ENCODE measurements at places on chromosomes 11 and 22.

- DNase-seq, result no peak
Observed at GRCh38 chr11:60348116-60348515, 21.1 kb downstream of the MS4A6E start.

DNA sequence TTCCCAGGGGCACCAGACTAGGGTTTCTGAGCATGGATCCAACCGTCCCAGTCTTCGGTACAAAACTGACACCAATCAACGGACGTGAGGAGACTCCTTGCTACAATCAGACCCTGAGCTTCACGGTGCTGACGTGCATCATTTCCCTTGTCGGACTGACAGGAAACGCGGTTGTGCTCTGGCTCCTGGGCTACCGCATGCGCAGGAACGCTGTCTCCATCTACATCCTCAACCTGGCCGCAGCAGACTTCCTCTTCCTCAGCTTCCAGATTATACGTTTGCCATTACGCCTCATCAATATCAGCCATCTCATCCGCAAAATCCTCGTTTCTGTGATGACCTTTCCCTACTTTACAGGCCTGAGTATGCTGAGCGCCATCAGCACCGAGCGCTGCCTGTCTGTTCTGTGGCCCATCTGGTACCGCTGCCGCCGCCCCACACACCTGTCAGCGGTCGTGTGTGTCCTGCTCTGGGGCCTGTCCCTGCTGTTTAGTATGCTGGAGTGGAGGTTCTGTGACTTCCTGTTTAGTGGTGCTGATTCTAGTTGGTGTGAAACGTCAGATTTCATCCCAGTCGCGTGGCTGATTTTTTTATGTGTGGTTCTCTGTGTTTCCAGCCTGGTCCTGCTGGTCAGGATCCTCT is 709 bp downstream of the MRGPRX4 start:
- DNase-seq, result no peak

DNA sequence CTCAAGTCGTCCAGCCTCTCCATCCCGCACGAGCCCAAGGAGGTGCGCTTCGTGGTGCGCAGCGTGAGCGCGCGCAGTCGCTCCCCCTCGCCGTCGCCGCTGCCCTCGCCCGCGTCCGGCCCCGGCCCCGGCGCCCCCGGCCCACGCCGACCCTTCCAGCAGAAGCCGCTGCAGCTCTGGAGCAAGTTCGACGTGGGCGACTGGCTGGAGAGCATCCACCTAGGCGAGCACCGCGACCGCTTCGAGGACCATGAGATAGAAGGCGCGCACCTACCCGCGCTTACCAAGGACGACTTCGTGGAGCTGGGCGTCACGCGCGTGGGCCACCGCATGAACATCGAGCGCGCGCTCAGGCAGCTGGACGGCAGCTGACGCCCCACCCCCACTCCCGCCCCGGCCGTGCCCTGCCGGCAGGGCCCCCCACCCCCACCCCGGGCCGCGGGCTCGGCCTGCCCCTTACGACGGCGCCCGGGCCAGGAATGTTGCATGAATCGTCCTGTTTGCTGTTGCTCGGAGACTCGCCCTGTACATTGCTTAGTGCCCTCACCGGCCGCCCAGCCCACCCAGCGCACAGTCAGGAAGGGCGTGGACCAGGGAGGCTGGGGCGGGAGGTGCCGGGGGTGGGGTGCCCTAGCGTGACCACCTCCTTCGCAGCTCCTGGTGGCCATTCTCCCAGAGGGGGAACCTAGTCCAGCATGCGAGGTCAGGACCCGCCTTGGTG is 6.9 kb upstream of the ACR start:
- no peak for DNase-seq

DNA sequence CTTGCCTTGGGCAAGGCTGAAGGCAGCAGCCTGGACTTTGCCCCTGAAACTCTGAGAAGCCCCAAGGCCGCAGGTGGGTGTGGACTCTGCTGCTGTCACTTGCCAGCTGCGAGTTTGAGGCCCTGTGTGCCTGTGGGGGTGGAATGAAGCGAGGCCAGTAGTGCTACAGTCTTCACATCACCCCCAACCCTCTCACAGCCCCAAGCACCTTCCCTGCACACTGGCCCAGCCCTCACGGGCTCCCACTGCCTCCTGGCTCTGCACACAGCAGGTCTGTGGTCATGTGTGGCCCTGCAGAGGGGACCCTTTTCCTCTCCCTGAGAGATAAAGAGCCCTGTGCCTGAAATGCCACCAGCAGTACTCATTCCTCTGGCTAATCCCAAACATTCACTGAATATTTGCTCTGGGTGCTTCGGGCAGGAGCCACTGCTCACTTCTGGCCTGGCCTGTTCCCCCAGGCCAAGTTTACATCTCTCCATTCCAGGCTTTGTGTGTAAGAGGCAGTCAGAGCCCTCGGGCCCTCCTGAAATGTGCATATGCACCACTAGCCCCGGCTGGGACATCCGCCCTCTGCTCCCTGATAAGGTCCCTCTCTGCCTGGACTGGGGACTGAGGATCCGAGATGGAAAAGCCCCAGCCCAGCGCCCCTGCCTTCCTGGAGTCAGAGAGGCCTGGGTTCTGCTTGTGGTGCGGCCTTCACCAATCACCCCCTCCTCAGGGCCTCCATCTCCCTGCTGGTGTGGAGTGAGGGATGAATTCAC is 17.7 kb downstream of the MGAT3 start:
- DNase-seq, result no peak

- no peak for DNase-seq
Observed at GRCh38 chr11:72058416-72059034, 21.8 kb downstream of the NUMA1 start.

DNA sequence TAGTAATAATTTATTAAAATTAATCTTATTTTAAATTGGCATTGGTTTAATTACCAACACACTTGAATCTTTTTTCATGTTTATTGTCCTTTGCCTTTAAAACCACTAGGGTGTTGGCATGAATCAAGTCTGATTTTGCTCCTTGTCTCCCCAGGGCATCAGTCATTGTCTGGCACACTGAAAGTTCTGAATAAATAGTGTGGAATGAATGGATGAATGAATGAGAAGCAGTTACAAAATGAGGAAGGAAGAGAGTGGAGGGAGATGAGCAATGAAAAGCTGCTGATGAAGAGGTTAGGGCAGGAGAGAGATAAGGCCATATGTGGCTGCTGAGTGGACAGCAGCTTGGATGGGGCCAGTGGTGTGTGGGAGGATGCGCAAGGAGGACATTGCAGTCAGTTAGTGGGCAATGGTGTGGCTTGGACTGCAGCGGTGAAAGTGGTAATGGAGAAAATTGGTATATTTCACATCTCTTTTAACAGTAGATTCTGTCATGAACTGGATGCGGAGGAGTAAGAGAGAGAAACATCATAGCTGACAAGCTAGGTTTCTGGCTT is 132.0 kb downstream of the SPON1 start:
- no peak for DNase-seq

DNA sequence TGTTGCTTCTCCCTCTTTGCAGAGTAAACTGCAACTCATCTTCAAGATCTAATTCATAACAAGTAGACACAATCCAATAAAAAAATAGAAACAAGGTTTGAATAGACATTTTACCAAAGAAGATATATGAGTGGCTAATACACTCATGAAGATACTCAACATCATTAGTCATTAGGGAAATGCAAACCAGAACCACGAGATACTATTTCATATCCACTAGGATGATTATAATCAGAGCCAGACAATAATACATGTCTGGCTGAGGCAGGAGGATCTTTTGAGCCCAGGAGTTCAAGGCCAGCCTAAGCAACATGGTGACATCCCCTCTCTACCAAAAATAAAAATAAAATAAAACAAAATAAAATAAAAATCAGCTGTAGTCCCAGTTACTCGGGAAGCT is 85.0 kb downstream of the ATG16L2 start:
- no peak for DNase-seq

- DNase-seq, result no peak
Observed at GRCh38 chr11:79940974-79941735, 500.3 kb upstream of the TENM4 start.

DNA sequence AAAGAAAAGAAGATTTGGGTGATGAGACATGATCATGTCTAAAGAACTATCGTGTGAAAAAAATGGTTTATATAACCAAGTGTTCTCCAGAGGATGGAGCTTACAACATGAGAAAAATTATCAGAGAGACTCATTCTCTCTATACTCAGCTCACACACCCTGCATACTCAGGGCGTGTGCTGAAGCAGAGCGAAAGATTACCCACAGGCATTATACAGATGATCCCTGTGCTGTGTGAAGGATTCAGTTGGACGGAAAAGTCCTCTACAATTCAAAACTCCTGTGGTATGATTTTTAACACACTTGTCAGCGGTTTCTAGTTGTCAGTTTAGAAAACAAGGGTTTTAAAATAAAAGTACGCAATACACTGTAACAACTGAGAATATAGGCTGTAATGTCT is 267.3 kb downstream of the DLG2 start:
- no peak for DNase-seq

GRCh38 chr11:12182676-12183541 is 72.5 kb downstream of the MICAL2 start:
- no peak for DNase-seq

GRCh38 chr11:63985812-63986155 is 454 bp upstream of the OTUB1 start:
- peak; percentile 38 for DNase-seq

DNA sequence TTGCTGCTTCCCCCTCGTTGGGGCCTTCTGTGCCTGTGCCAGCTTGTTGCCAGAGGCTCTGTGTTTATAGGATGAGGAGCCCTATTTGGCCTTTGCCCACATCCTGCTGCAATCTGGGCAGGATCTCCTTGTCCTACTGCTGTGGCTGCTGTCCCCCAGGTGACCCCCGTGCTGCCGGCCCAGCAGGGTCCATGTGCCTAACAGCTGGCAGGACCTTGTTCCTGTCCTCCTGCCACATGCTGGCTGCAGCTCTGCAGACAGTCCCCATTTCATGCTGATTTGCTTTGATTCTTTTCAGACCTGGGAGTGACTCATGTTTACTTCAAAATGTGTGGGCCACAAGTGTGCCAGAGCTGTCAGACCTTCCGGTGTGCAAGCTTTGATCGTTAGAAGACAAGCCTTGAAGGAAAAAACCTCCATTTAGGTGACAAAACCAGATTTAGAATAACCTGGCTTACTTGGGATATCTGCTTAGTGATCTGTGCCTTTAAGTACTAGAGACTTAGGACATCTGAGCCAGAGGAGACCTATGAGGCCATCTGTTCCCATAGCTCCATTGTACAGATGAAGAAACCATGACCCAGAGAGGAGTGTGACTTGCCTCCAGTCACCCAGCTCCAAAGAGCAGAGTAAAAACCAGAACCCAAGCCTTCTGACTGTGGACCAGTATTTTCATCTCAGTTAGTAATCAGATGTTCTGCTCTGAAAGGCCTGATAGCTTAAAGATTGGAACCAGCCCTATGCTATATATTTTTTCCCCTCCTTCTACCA is 11.1 kb downstream of the NAV2 start:
- DNase-seq, result peak; percentile 23

DNA sequence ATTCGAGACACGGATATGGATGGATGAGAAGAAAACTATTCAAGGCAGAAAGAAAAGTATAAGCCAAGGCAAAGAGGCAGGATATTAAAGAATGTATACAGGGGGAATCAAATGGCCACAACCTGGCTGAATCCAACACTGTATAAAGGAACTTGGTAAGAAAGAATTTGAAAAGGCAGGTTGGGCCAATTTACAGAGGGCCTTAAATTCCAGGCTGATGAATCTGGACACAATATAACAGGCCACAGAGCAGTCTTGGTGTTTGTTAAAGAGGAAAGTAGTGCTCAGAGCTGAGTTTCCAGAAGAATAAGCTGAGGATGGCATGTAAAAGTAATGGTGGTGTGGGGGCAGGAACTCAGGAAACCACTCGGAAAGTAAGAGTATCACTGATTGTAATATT is 72.3 kb upstream of the POU2AF2 start:
- DNase-seq, result no peak

- peak; percentile 35 for DNase-seq
Observed at GRCh38 chr22:36757668-36758211, 18.2 kb downstream of the IFT27 start.

DNA sequence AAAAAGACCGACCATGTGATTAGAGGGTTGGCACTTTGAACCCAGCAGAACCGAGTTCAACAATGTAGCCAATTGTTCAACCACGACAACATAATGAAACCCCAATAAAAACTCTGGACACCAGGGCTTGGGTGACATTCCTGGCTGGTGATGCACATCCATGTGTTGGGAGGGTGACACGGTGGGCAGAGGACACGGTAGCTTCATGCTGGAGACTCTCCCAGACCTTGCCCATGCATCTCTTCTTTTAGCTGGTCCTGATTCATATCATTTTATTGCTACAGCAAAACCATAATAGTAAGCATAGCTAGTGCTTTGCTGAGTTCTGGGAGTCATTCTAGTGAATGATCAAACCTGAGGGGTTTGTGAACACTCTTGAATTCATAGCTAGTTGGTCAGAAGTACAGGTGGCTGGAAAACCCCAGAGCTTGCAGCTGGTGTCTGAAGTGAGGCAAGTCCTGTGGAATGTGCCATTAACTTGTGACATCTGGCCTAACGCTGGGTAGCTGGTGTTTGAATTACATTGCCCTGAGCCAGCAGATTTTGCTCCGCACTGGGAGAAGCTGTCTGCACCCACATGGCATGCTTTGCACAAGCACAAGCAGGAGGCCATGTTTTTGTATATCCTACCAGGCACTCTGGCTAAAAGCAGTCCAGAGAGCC is 14.0 kb downstream of the RPUSD4 start:
- DNase-seq, result no peak

DNA sequence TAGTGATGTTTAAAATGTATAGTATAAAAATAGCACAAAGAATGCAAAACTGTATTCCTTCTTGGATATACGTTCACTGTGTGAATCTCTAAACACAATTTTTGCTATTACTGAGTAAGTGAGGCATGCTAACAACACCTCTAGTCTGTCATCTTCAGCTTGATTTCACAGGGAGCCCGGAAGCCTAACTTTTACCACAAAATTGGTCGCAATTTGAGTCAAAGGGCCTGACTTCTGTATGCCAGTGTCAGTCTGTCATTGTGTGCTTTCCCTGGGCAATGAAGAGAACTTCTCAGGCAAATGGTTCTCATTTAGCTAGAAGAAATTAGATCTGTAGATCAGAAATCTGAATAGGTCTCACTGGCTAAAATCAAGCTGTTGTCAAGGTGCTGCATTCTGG is 1059.5 kb downstream of the FAM181B start:
- DNase-seq, result no peak

- DNase-seq, result no peak
Observed at GRCh38 chr11:30487200-30487898, 98.8 kb downstream of the MPPED2 start.

DNA sequence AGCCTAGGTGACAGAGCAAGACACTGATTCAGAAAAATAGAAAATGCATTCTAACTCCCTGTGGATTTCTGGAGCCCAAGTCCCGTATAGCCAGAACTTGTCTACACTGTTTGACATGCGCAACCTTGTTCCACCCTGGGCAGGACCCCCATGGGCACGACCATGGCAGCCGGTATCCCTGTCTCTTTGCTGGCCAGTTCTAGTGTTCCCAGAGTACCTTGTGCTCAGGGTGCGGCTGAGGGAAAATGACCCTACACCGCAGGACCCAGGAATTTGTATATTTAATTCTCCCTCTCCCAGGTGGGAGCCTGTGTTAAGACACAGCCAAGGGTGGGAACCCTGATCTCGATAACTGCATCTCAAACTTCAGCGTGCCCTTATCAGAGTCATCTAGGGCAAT is 36.7 kb upstream of the RIC3 start:
- DNase-seq, result no peak

DNA sequence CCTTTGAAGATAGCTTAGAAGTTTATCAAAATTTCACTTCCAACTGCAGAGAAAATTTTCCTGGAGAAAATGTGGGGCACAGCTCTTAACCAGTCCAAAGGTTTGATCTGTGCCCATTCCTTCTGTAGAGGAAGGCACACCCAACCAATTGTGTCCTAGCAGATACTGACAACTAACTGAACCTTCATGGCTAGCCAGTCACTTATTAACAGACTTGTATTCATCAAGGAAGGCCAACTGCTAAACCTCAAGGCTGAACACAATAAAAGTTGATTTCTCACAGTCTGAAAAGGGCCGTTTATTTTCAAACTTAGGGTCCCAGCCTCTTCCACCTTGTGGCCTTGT is 19.5 kb downstream of the SYT13 start:
- no peak for DNase-seq

All from stimulated activated CD8-positive, alpha-beta memory T cell treated with anti-CD3 and anti-CD28 coated beads, Interleukin-7, amount 100 ng/mL, for 4 hours (primary cell).